ENCODE measurements at places on chromosomes 1 and 21.

GRCh38 chr1:62429581-62429980 lies 7.3 kb upstream of the USP1 start:
- DNase-seq, result no peak

DNA sequence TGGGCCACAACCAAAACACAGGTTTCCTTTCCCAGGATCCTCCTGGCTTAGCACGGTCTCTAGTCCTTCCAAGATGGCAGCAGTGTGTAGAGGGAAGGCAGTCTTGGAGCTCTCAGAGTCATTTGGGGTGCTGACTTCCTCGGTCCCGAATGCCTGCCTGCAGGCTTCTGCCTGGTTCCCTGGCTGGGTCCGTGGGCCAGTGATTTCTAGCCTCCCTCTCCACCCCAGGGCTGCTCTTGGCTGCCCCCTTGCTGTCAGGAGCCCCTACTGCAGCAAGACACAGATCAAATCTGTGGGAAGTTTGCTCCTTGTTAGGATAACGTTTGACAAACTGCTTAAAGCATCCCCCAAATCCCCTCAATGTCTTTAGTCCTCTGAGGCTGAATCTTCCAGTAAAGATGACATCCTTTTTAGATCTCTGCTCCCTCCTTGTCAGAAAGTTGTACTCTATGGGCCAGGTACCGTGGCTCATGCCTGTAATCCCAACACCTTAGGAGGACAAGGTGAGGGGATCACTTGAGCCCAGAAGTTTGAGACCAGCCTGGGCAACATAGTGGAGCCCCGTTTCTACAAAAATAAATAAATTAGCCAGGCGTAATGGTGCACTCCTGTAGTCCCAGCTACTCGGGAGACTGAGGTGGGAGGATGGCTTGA lies 272.5 kb downstream of the RRAGC start:
- peak; percentile 26 for DNase-seq

- DNase-seq, result peak; percentile 32
These were observed 17.9 kb upstream of the CSF1 start for GRCh38 chr1:109892561-109893368.

- DNase-seq, result no peak
These were observed 42.2 kb downstream of the TNNT2 start for GRCh38 chr1:201335174-201335870.

DNA sequence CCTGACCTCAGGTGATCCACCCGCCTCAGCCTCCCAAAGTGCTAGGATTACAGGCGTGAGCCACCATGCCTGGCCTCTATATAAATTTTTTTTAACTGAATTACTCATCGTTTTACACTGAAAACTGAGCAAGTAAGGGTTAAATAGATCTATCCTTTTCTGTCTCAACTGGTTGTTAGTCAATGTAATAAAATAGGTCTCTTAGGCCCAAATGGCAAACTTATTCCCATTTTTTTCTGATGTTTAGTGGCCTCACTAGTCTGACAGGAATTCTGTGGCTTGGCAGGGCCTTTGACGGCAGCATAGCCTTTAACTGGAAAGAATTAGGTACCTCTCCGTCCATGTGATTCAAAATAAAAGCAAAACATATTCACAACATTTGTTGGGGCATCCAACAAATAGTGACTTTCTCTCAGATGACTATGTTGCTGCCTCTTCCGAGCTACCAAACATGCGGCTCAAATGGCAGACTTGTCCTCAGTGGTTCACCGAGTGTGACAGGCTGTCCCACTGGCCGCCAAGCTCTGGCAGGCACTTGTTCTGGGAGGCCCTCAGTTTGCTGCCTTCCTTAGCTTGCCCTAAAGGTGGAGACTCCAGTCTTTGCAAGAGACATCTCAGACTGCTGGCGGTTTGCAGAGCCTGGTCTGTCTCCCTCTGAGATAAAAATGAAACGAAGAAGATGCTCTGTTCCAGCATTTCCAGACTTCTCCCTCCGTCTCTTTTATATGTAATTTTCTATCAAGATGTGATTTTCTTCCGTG lies 17.4 kb downstream of the ATP1A4 start:
- DNase-seq, result peak; percentile 20

DNA sequence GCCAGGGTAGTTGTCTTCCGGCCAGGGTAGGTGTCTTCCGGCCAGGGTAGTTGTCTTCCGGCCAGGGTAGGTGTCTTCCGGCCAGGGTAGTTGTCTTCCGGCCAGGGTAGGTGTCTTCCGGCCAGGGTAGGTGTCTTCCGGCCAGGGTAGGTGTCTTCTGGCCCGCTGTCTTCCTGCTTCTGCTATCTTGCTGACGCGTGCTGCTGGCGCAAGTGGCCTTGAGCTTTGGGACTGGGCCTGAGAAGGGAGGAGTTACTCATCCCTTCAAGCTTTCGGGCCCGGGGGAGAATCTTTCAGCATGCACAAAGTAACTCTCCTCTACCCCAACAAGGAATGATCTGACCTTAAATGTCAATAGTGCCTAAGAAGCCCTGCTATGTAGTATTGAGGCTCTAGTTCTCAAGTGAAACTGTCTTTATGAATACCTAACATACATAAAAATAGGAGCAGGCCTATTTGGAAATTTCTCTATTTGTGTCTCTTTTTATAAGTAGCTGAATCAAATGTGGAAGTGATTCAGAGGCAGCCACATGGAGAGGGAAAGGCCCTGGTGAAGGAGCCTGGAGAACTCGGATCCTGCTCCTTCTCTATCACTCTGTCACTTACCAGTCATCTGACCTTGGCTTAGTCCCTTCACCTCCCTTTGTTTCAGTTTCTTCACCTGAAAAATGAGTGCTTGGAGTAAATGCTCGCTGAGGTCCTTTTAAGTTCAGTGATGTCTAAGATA lies 65.6 kb downstream of the RGL1 start:
- DNase-seq, result peak; percentile 20

- no peak for DNase-seq
These were observed 17.0 kb downstream of the HLCS start for GRCh38 chr21:36949171-36950141.

GRCh38 chr1:192147696-192148095 lies 10.6 kb upstream of the RGS18 start:
- no peak for DNase-seq

- no peak for DNase-seq
These were observed 69.3 kb upstream of the ANGPTL1 start for GRCh38 chr1:178940068-178940765.

DNA sequence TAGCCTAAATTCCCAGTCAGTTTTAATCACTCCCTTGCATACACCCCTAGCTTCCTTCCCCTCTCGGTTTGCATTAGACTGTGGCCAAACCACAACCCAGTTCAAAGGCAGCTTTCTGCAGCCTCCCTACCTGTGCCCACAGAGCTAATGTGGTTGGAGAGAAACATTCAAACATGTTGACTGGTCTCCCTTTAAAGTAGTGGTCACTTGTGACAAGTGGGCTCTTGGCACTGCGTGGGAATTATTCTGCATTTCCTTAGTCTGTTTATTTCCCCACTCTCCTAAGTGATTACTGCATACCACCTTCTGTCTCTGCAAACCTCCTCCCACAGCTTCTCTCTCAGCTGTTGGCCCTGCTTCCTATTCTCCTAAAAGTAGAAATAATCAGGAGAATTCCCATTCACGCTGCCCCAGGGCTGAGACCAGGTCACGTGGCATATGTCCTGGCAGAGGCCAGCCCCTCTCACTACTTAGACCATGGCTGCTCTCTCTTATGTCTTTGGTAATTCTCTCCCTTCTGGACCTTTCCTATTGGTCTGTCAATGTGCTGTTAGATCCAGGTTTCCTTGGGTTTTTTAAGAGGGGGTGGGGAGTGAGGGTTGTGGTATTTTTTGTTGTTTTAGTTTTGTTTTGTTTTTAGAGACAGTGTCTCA lies 38.4 kb upstream of the CD101 start:
- no peak for DNase-seq

- no peak for DNase-seq
These were observed 895 bp upstream of the UBR4 start for GRCh38 chr1:19210772-19211549.

GRCh38 chr1:227449051-227449450 lies 114.3 kb upstream of the ZNF678 start:
- DNase-seq, result peak; percentile 24

DNA sequence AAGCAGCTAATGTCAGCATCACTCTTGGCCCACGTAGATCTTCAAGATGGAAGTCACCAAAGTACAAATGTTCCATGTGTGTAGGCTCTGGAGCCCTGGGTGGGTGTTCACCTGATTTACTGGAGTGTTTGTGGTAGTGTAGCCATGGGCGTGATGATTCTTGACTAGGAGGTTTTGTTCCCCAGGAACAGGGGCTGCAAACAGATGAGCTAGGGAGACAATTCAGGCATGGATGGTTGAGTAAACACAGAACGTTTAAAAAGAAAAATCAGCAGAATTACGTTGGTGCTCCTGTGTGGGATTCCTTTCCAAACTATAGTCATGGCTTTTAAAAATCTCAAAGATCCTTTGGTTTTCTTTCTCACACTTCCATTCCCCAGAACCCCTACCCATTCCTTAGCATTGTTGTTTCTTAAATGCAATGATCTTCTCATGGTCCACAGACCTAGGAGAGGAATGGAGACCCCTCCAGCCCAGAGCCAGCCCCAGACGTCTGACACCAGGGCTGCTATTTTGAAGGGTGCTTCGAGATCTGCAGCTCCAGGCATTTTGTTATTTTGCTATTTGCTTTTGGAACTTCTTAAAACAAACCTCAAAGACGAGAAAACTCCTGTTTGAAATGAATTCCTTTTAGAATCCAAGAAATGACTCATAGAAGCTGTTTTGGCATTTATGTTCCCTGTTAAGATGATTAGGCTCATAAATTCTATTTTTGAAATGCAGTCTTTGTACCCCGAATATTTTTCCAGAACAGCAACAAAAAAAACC lies 115.1 kb downstream of the ETS2 start:
- DNase-seq, result peak; percentile 35

GRCh38 chr1:118118469-118118868 lies 66.6 kb downstream of the SPAG17 start:
- DNase-seq, result peak; percentile 26

GRCh38 chr1:34928699-34929496 lies 552 bp downstream of the DLGAP3 start:
- no peak for DNase-seq
